ENCODE measurements at places on chromosomes 4 and X.

DNA sequence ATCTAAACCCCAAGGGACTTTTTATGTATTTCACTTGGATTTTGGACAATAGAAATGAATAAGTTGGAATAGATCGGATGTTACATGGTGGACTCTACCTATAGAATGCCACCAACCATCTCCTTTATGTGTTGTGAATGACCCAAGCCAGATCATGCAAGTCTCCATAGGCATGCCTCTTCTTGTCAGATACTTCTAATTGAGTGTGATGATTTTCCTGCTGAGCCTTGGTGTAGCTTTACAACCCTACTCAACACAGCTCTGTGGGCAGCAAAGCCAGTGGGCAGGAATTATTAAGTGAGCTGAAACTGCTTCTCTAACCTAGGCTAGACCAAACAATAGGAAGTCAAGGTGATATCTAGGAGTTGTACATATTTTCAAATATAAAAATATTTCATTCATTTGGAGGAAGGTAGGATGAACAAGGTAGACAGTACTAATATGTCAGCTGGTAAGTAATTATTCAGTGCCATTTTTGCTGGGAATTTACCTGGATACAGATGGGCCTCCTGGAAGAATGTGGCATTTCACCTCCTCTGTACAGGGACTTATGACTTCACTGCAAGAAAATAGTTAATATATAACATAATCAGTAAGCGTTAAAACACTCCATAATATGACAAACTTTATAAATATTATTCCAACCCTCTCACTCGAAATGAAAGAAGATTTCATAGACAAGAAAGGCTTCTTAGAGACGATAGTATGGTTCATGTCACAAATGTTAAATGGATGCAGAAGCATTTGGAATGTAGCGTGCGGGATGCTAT is 298.0 kb upstream of the FAT1 start:
- no peak for DNase-seq
- H3K27ac ChIP-seq, result no peak overlapping the region
- no peak overlapping the region for H3K4me3 ChIP-seq

DNA sequence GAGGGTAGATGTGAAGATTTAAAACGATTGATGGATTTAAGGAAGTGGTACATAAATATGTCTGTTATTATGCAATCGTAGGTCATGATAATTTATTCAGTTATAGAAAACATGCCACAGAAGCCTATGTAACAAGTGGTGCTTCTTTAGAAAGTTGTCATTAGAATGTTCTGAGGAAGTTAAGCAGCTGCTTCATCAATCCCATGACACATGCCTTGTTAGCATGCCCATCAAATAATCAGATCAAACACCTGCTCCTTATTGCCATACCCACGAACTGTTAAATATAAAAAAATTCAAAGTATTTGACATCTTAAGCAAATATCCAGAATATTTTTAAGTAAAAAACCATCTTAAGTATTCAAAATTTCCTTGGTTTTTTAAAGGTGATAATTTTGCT is 76.4 kb upstream of the MYOZ2 start:
- H3K36me3 ChIP-seq, result no peaks in the 10 kb centered on the region
- no peaks in the 10 kb centered on the region for H3K4me1 ChIP-seq
- H3K27me3 ChIP-seq, result peaks cover 10% of the 10 kb centered on the region
- DNase-seq, result no peak
- no peak overlapping the region for H3K27ac ChIP-seq

GRCh38 chr4:36348403-36348938 is 67.1 kb downstream of the DTHD1 start:
- no peaks in the 10 kb centered on the region for H3K27me3 ChIP-seq
- DNase-seq, result no peak
- no peak overlapping the region for H3K4me3 ChIP-seq
- H3K36me3 ChIP-seq, result peaks cover 4% of the 10 kb centered on the region
- peaks cover 10% of the 10 kb centered on the region for H3K4me1 ChIP-seq

- no peaks in the 10 kb centered on the region for H3K4me1 ChIP-seq
- H3K27me3 ChIP-seq, result peaks cover 30% of the 10 kb centered on the region
- no peak overlapping the region for H3K4me3 ChIP-seq
- H3K36me3 ChIP-seq, result no peaks in the 10 kb centered on the region
Observed at GRCh38 chr4:120901731-120902130, 20.8 kb downstream of the PRDM5 start.

GRCh38 chr4:79237851-79238250 is 88.0 kb downstream of the NAA11 start:
- no peak overlapping the region for H3K27ac ChIP-seq
- H3K4me1 ChIP-seq, result no peaks in the 10 kb centered on the region
- no peak for DNase-seq
- H3K36me3 ChIP-seq, result no peaks in the 10 kb centered on the region
- H3K4me3 ChIP-seq, result no peak overlapping the region

DNA sequence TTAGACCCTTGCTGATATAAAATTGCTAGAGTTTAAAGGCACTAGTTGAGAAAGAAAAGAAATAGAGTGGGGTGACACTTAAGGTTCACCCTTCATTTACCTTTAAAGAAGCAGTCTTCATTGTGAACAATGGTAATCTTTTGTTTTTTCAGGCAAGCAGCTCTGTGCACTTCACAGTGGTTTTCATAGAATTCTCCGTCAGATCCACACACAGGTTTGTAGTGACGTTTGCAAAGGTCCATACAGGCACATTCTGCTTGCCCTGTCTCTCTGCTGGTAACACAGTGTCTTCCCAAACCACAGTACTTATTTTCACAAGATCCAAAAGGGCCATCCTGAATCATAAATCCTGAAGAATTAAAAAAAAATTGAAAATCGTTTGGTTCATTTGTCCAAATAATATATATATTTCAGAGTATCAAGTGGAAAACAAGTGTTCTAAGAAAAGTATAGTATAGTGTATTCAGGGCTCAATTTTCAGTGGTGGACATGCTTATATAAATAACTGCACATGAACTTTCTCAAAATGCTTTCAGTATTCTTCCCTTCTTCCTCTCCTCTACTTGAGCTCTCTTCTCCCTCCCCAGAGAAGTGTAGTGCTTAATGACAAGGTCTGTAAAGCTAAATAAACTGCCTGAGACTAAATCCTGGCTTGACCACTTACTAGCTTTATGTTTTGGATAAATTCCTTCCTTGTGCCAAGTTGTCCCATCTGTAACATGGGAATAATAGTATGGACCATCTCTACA is 243.3 kb downstream of the FSTL5 start:
- H3K27ac ChIP-seq, result no peak overlapping the region
- no peaks in the 10 kb centered on the region for H3K4me1 ChIP-seq
- H3K36me3 ChIP-seq, result no peaks in the 10 kb centered on the region
- H3K4me3 ChIP-seq, result no peak overlapping the region

- no peak for DNase-seq
- H3K4me3 ChIP-seq, result peak overlapping the region; percentile 87
- H3K36me3 ChIP-seq, result peaks cover 10% of the 10 kb centered on the region
- peaks cover 80% of the 10 kb centered on the region for H3K27me3 ChIP-seq
Observed at GRCh38 chr4:4859799-4860599, 534 bp downstream of the MSX1 start.

DNA sequence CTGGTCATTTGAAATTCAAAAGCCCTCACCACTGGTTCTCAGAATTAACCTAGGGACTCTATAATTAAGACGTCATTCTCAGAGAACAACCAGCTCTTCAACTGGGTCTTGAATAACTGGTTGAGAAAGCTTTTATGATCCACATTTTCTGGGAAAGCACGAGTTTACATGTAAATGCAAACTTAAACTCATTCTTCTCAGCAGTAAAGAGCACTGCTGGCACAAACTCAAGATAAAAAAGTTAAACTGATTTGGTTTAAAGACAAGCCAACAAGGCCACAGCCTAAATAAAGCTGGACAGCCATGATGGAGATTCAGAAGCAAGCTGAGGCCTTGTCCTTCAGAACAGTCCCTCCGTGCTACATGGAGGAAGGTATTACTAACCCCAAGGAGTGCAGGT is 13.2 kb downstream of the BST1 start:
- H3K36me3 ChIP-seq, result no peaks in the 10 kb centered on the region
- peaks cover 18% of the 10 kb centered on the region for H3K27me3 ChIP-seq
- DNase-seq, result no peak
- H3K4me3 ChIP-seq, result no peak overlapping the region
- no peaks in the 10 kb centered on the region for H3K4me1 ChIP-seq

- no peak overlapping the region for H3K4me3 ChIP-seq
- no peaks in the 10 kb centered on the region for H3K36me3 ChIP-seq
- no peaks in the 10 kb centered on the region for H3K27me3 ChIP-seq
- H3K27ac ChIP-seq, result no peak overlapping the region
- no peak for DNase-seq
- no peaks in the 10 kb centered on the region for H3K4me1 ChIP-seq
Observed at GRCh38 chr4:14293582-14293981, 666.1 kb upstream of the BOD1L1 start.

GRCh38 chrX:140505421-140506337 is 810 bp upstream of the SOX3 start:
- H3K4me3 ChIP-seq, result peak overlapping the region; percentile 9
- DNase-seq, result no peak
- peaks cover 39% of the 10 kb centered on the region for H3K27me3 ChIP-seq
- no peaks in the 10 kb centered on the region for H3K36me3 ChIP-seq
- no peak overlapping the region for H3K27ac ChIP-seq

DNA sequence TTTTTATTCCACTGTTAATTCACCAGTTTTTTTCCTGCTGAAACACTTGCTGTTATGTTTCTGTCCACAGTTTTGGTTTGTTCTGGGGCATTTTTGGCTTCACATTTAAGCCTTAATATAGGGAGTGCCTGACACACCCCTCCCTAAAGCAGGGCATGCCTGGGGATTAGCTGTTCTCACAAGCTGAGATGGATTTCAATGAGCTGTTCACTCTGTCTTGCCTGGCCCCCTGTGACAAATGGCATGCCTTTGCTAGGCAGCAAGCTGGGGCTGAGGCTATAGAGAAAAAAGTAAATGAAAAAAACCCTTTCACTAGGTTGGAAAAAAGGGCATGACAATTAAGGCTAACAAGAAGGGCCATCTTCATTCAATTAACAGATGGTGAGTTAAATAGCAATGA is 22.4 kb downstream of the LPAR4 start:
- no peaks in the 10 kb centered on the region for H3K4me1 ChIP-seq
- H3K27ac ChIP-seq, result no peak overlapping the region
- H3K36me3 ChIP-seq, result no peaks in the 10 kb centered on the region

GRCh38 chr4:101846550-101846949 is 56.0 kb downstream of the BANK1 start:
- H3K4me1 ChIP-seq, result no peaks in the 10 kb centered on the region
- no peak for DNase-seq
- H3K36me3 ChIP-seq, result no peaks in the 10 kb centered on the region
- no peak overlapping the region for H3K27ac ChIP-seq
- no peaks in the 10 kb centered on the region for H3K27me3 ChIP-seq

- peaks cover 1% of the 10 kb centered on the region for H3K36me3 ChIP-seq
- H3K4me1 ChIP-seq, result no peaks in the 10 kb centered on the region
- no peaks in the 10 kb centered on the region for H3K27me3 ChIP-seq
- DNase-seq, result no peak
Observed at GRCh38 chrX:18769812-18770573, 62.5 kb downstream of the PPEF1 start.

GRCh38 chr4:139763205-139763604 is 97.6 kb downstream of the MGST2 start:
- H3K4me3 ChIP-seq, result no peak overlapping the region
- H3K36me3 ChIP-seq, result peaks cover 4% of the 10 kb centered on the region
- H3K27ac ChIP-seq, result no peak overlapping the region
- H3K4me1 ChIP-seq, result peaks cover 3% of the 10 kb centered on the region
- no peak for DNase-seq

DNA sequence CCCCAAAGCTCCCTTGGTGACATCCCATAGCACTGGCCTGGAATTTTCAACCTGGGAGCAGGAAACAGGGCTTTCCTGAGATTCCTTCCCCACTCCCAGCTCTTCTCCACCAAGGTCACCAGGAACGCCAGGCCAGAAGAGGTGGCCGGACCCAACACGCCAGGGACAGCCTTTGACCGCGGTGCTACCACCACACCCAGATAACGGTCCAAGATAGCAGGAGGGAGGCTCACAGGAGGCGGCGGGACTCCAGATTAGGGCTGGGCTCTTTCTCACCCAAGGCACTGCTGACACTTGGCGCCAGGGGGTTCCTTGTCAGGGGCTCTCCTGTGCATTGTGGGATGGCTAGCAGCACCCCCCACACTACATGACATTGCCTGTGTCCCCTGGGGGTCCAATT is 22.9 kb downstream of the ZFYVE28 start:
- no peaks in the 10 kb centered on the region for H3K27me3 ChIP-seq
- no peaks in the 10 kb centered on the region for H3K36me3 ChIP-seq
- peaks cover 50% of the 10 kb centered on the region for H3K4me1 ChIP-seq
- no peak overlapping the region for H3K4me3 ChIP-seq

DNA sequence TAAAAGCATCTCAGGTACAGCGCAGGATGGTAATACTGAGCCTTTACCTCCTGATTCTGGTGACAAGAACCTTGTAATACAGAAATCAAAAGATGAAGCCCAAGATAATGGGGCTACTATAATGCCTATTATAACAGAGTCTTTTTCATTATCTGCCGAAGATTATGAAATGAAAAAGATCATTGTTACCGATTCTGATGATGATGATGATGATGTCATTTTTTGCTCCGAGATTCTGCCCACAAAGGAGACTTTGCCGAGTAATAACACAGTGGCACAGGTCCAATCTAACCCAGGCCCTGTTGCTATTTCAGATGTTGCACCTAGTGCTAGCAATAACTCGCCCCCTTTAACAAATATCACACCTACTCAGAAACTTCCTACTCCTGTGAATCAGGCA is 3.2 kb downstream of the ZBTB33 start:
- H3K36me3 ChIP-seq, result no peaks in the 10 kb centered on the region
- H3K4me1 ChIP-seq, result peaks cover 20% of the 10 kb centered on the region
- peak overlapping the region; percentile 34 for H3K27ac ChIP-seq

DNA sequence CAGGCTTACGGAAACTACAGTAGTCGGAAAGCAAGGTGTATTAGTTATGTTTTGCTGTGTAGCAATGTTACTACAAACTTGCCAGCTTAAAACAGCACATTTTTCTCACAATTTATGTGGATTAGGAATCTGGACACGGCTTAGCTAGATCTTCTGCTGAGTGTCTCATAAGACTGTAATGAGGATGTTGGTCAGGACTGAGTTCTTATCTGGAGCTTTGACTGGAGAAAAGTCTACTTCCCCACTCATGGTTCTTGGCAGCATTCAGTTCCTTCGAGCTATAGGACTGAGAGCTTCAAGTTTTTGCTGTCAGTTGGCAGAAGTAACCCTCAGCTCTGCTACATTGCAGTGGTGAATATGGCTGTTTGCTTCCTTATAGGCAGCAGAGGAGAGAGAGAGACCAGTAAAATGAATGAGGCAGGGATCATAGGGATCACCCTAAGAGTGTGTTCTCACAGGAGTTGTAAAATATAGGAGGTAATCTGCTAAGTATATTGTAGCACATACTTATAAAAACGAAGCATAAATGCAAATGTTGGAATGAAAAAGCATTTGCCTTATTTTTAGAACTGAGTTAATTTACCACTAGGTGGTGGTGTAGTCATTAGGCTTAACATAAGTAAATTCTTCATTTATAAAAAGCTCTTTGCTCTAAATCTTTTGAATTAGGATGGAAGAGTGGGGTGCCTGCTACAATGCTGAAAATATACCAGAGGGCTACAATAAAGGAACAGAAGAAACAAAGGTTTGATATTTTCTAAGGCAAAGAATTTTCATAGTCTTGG is 38.6 kb downstream of the ALG13 start:
- H3K4me3 ChIP-seq, result no peak overlapping the region
- H3K27me3 ChIP-seq, result no peaks in the 10 kb centered on the region
- peaks cover 2% of the 10 kb centered on the region for H3K4me1 ChIP-seq
- H3K27ac ChIP-seq, result no peak overlapping the region
